ENCODE measurements at places on chromosomes 1 and 21.

- DNase-seq = no peak
These were observed 30.5 kb downstream of the ENO1 start for GRCh38 chr1:8847990-8848389.

GRCh38 chr1:177511036-177511435, 340.3 kb downstream of the BRINP2 start:
- DNase-seq = no peak

DNA sequence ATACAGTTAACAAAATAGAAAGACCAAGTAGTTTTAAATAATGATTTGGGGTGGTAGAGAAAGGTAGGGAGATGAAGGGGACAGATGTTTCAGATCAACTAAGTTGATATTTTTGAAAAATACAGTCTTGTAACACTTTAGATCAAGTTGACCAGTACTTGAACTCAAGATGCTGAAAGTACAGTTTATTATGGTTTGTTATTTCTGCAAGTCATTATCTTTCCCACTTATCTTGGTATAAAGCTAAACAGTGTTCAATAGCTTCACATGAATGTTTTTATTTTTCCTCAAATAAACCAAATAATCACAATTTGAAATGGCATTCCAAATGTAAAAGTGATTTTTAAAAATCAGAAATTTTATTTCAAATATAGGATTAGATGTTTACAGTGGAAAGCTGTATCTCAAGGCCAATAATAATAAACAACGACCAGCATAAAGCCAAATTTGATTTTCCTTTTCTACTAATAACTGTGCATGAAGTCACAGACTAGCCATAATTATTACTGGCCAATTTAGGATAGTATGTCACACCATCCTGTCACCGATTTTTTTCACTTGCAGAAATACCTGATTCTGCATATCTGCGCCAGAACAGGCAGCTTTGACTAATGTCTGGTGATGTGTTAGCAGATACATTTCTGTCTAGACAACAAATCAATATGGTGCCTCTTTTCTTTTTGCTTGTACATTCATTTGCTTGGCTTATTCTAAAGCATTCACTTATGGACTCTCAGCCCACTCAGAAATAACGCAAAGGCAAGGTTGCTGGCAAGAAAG, 320.2 kb downstream of the TM2D1 start:
- DNase-seq = no peak

DNA sequence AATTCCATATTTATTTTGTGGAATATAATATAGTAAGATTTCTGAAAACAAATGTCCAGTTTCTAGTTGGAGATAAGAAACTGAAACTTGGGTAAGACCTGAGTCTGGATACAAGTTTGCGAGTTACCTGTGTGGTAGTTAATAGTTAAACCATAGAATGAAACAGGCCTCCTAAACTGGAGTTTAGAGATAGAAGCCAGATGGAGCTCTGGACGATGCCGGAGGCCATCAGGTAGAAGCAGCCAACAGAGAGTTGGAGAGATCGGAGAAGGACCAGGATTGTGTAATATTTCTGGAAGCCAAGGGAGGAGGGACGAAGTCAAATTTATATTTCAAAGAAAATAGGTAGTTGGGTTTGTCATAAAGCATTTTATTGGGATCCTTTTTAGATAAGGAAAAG, 45.1 kb downstream of the ARID1A start:
- no peak for DNase-seq

GRCh38 chr1:18062185-18062584, 45.4 kb upstream of the IGSF21 start:
- DNase-seq = no peak

GRCh38 chr1:43441894-43442637, 11.7 kb downstream of the HYI start:
- no peak for DNase-seq

DNA sequence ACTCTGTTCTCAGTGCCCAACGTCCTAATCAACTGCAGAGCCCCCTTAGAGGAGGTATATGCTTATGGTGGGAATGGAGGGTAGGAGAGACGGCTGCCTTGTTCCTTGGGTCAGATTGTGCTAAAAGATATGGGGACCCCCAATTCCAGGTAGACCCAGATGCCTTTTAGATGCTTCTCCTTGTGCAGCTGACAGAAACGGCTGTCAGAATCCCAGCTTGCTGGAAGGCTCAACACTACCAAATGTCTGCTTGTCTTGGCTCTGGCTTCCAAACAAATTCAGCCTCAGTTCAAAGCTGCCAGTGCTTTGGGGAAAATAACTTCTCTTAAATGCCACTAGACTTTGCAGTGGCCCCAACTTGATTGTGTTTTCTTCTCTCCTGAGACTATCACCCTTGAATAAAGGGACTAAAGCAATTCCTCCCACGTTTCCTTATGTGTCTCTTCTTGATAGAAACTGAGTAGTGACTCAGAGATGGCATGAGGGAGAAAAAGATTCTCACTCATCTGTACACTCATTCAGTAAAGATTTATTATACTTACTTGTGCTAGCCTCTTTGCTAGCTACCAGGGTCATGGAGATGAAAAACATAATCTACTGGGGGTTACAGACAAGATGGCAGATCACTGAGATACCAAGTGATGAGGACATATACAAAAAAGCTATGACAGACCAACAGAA, 3.4 kb upstream of the RNF19B start:
- no peak for DNase-seq

GRCh38 chr1:9842781-9843575, 19.2 kb upstream of the CLSTN1 start:
- DNase-seq = no peak

GRCh38 chr1:22494144-22494543, 42.5 kb downstream of the ZBTB40 start:
- DNase-seq = no peak

DNA sequence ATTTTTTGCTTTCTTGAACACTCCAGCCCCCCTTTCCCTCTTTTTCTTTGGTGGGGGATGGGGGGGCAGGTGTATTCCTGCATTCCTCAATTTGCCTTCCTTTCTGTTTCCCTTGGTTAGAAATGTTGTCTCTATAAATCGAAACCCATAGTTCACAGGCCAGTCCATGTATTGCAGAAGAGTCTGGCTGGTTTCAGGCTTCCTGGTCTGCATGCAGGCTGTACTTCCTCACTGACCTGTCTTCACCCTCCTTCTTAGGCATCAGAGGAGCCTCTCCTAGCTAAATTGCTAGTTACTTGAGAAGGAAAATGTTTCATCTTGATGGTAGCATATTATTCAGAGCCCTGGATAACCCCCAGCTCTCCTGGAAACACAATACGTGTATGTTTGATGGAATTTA, 140.0 kb downstream of the SPATA46 start:
- no peak for DNase-seq

GRCh38 chr1:30879126-30879786, 29.3 kb downstream of the SDC3 start:
- no peak for DNase-seq

DNA sequence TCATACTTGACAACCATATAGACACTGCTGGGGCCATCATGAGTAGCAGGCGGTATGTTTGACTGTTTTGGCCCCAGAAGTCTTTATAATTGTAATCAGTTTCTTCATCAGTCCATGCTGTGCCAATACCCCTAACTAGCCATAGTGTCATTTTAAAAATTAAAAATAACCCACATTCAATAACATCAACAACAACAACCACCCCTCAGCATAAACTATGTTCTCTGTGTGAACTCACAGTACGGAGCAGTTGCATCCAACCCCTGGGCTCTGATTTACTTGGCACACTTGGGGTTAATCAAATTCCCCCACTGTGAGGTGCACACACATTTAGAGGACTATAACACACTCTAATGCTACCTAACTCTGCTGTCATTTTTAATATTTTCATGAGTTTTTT, 553.7 kb downstream of the USP25 start:
- DNase-seq = no peak

DNA sequence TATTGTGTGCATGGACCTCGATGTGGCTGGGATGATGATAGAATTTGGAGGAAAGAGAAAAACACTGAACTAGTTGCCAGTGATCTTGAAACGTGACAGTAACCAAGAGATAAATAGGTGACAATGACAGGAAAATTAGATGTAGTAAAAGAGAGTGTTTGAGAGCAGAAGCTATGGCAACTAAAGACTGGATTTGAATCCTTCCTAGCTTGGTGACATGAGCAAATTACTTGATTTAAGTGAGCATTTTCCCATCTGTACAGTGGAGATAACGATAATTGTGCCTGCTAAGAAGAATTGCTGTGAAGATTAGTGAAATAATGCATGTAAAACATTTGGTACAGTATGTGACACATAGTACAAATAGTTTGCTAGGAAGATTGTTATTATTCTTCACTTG, 12.7 kb downstream of the TTC3 start:
- no peak for DNase-seq

DNA sequence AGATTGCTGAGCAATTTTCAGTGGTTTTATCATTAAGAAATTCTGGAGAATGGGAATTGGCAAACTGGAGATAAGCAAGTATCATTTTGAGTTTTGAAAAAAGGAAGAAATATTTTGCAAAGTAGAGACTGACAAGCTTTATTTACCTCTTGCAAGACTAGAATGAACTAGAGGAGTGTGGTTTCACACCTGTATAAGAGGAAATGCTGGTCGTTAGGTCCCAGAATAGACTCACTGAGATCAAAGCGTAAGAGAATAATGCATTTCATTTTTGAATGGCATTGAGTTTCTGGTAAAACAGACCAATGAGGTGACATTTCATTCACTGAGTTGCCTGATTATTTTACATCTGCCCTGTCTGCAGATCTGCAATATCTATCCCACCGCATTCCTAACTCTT, 308.1 kb downstream of the ADGRL2 start:
- no peak for DNase-seq

DNA sequence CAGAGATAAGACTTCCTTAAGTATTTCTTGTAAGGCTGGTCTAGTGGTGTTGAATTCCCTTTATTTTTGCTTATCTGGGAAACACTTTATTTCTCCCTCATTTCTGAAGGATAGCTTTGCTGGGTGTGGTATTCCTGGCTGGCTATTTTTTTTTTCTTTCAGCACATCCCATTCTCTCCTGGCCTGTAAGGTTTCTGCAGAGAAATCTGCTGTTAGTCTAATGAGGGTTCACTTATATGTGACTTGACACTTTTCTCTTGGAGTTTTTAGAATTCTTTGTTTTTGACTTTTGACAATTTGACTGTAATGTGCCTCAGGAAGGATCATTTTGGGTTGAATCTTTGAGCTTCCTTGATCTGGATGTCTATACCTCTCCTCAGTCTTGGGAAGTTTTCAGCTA, 61.5 kb downstream of the DIPK1A start:
- no peak for DNase-seq

DNA sequence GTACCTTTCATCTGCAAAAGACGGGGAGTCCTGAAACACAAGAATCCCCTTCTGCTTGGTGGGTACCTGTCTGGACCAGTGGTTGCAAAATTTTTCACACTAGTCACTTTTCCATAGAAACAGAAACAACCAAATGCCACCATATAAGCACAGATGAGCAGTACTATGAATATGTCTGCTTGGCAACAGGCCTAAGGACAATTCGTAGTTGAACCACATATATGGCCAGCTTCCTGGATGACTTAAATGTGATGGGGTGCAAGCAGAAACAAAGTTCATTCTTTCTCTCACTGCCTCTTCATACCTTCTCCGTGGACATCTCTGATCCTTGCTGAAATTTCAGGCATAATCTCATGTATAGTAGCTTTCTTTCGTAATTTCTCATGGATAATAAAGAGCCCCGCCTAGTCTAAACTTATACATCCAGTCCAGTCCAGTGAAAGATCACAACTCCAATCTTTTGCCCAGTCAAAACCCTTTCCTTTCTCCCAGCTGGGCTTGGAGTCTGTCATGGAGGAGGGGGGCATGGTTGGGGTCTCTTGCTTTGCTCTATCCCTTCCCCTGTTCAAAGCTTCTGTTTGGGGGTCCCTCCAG, 7.0 kb downstream of the FCAMR start:
- DNase-seq = no peak

DNA sequence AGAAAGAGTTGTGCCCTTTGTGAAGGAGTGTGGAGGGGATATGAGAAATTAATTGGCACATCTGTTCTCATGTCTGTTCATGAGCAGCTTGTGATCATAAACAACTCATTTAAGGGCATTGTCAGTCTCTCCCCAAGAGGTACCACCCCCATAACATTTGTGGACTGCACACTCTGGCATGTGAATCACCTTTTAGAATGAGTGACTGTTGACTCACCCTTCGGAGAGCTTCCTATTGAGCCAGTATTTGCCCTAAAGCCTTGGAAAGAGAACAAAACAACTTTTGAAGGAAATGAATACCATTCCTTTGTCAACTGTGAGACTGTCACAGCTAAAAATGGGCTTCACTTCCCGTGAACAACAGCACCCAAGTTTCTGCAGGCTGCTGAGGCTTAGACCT, 27.5 kb upstream of the MYSM1 start:
- peak; percentile 53 for DNase-seq

DNA sequence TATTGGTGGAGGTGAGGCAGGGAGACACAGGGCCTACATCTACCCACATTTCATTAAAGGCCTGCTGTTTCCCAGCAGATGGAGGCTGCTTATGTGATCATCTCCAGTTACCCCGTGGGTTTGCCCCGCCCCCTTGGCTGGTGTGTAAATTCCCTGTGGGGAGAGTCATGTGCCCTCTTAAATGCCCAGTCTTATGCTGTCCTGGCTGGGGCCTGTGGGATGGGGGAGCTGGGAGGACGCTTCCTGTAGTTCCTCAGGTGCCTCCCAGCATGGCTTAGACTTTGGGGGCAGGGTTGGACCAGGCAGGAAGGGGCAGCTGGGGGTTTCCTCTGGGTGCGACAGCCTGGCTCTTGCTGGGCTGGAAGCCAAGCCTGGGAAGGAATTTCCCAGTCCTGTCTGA, 15.5 kb upstream of the CITED4 start:
- no peak for DNase-seq

GRCh38 chr1:160131803-160132565, 16.4 kb downstream of the ATP1A2 start:
- no peak for DNase-seq

DNA sequence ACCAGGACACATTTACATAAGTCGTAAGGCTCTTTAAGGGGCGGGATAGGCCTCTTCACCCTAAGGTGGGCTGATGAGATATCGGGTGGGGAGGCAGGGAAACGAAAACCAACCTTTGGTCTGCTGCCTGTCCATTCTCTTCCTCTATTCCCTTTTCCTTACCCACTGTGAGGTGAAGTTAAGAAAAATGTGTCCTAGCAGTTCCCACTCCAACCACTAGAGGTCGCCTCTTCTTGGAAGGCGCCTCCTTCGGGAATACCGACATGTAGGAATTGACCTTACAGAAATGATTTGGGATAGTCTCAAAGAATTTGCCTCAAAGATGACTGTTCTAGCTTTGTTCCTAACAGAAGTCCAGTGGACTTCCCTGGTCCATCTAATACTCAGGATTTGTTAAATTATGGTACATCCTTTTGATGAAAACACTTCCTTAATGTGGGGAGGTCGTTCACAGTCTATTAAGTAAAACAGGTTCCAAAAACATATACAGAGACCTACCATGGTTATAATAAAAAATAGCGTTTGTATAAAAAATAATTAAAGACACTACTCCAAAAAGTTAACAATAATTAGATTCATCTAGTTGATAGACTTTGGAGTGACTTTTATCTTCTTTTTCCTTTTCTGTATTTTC, 14.1 kb downstream of the AZIN2 start:
- no peak for DNase-seq
